ENCODE measurements at places on chromosomes 1 and 21.

GRCh38 chr1:14392161-14392858 is 206.2 kb upstream of the KAZN start:
- no peak for DNase-seq

- DNase-seq, result no peak
These were observed 2.4 kb upstream of the ZRANB2 start for GRCh38 chr1:71083271-71083670.

DNA sequence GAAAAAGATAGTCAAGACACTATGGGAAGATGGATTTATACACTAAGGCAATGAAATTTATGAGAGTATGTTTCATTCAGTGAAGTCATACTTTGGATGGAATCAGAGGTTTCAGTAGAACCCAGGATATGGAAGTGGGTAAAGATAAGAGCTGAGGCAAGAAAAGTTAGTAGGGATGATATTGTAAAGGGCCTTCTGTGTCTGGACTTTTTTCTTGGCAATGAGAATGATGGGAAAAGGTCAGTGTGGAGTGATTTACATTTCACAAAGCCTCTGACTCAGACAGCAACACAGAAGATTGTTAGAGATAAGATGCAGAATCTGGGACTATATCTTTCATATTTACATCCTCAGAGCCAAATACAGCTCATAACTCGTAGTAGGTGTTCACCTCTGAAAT is 32.1 kb downstream of the SH3BGR start:
- DNase-seq, result no peak

GRCh38 chr21:38986806-38987632 is 181.3 kb downstream of the ETS2 start:
- no peak for DNase-seq

- no peak for DNase-seq
These were observed 188.9 kb downstream of the NRIP1 start for GRCh38 chr21:14875704-14876523.

GRCh38 chr1:244958593-244958992 is 94.2 kb upstream of the HNRNPU start:
- no peak for DNase-seq

DNA sequence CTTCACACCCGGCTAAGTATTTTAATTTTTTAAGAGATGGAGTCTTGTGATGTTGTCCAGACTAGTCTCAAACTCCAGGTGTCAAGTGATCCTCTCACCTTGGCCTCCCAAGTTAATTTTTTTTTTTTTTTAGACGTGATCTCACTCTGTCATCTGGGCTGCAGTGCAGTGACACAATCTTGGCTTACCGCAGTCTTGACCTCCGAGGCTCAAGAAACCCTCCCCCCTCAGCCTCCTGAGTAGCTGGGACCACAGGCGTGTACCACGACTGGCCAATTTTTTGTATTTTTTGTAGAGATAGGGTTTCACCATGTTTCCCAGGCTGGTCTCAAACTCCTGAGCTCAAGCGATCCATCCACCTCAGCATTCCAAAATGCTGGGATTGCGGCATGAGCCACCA is 11.7 kb upstream of the IFNLR1 start:
- peak; percentile 28 for DNase-seq

GRCh38 chr1:96011606-96012005 is 710.0 kb upstream of the PTBP2 start:
- no peak for DNase-seq

GRCh38 chr1:8706291-8706690 is 111.1 kb downstream of the RERE start:
- DNase-seq, result no peak

DNA sequence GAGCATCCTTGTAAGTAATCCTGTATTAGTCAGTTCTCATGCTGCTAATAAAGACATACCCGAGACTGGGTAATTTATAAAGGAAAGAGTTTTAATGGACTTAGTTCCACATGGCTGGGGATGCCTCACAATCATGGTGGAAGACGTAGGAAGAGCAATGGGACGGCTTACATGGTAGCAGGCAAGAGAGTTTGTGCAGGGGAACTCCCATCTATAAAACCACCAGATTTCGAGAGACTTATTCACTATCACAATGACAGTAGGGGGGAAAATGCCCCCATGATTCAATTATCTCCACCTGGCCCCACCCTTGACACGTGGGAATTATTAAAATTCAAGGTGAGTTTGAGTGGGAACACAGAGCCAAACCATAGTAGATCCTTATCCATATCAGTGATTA is 124.7 kb downstream of the HIVEP3 start:
- DNase-seq, result no peak

DNA sequence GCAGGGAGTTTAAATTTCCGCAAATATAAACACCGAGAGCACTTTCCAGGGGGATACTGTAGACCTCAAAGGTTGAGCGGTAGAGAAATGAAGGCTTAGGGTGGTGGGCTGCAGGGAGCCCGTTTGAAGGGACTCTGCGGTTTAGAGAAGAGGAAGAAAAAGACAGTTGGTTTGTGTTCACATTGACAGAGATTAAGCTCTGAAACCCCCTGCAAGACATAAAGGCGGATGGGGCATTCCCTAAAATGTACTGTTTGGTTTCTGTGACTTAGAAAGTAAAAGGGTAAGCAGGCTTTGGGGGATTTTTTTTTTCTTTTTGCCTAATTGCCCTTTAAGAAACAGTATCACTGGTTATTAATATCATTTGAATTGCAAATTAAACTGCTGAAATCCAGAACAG is 1.3 kb downstream of the KAZN start:
- no peak for DNase-seq

- no peak for DNase-seq
These were observed 281.1 kb upstream of the CXADR start for GRCh38 chr21:17231771-17232170.

- peak; percentile 87 for DNase-seq
These were observed at the start of gene METTL25B for GRCh38 chr1:156727926-156728598. Gene METTL25B, plus strand, starts transcription at chr1:156728469. Its CDS starts 636 bp downstream, at chr1:156729105.

- DNase-seq, result no peak
These were observed 151.4 kb downstream of the TGFB2 start for GRCh38 chr1:218496561-218496960.

DNA sequence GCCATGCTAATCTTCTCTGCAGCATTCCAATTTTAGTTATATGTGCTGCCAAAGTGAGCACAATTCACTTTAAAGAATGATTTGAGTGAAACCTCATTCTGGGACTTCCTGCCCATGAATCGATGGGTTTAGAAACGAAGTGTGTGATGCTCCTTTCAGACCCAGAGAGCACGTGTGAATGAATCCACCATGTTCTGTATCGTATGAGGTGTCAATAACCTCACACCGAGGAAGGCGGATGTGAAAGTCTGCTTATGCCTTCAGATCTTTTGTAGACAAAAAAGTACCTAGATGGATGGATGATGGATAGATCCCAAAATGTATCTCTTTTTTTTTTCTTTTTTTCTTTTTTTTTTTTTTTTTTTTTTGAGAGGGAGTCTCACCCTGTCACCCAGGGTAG is 13.8 kb downstream of the UBASH3A start:
- DNase-seq, result no peak

GRCh38 chr1:192763243-192763642 is 45.6 kb upstream of the RGS2 start:
- DNase-seq, result no peak

DNA sequence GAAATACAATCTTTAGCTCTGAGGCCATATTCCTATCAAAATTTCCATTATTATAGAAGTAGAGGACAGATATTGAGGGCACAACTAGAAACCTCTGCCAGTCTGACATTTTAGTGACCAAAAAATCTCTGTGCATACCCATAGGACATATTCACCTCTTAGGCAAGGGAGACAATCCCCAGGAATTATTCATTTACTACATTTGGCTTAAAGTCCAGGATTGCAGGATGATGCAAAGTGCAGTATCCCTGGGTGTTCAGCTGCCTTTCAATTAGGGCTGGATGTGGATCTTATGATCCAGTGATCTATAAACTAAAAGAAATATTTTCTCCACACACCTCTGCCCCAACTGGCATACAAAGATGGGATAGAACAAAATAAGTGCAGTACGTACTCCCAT is 50.9 kb downstream of the PTGS2 start:
- DNase-seq, result no peak

GRCh38 chr1:212852105-212852688 is 4.7 kb upstream of the SPATA45 start:
- no peak for DNase-seq

DNA sequence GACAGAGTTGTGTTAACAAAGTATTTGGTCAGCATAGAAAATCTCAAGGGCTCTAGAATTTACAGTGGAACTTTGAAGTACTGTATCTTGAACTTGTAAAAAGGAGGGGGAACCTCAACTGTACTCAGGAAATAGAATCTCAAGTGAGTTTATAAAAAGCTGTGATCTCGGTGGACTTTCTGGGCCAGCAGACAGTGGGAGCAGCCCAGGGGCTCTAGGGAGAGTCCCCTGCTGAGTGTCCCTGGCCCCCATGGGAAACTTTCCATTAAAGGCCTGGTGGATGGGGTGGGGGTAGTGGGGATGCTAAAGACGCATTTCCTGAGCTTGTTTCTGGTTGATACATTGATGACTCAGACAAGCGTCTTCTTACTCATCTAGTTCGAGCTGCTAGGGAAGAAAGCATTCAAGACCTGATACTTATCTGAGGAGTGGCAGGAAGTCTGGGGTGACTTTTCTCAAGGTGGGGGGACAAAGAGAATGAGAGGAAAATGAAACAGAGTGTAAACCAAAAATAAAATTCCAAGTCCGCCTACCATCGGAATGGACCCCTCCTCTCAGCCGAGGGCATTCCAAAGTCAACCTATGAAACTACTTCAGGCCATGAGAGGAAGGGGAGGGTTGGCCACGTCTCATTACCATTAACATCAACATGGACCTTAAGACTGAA is 65.5 kb downstream of the NID1 start:
- DNase-seq, result peak; percentile 80

- no peak for DNase-seq
These were observed 516.7 kb upstream of the B3GALT2 start for GRCh38 chr1:193703121-193703520.

DNA sequence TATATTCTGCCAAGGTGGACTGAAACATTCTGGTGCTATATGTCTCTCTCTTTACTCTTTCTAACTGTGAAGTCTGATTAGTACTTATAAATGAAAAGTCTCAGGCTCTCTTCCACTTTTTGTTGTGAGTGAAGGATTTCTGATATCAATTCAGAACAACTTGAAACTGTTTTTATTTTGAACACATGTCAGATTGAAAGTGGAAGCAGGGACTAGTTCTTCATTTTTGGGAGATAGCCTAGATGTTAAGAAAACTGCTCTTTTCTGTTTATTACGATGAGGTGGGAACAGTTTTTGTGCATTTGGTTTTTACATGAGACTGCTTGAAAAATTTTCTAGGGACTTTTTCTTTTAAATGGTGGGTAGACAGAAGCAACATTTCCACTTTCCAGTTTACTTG is 14.5 kb upstream of the GBP3 start:
- no peak for DNase-seq

DNA sequence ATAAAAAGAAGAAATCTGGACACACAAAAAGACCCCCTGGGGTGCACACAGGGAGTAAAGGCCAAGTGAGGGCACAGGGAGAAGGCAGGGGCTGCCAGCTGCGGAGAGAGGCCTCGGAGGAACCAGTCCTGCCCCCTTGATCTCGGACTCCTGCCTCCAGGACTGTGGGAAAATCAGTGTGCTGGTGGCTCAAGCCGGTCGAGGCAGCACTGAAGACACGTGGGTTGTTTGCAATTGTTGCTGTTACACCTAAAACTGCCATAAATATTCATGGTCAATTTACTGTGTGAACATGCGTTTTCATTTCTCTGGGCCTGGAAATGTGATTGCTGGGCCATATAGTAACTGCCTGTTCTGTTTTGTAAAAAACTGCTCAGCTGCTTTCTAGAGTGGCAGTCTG is 18.5 kb downstream of the IBA57 start:
- no peak for DNase-seq

GRCh38 chr1:87953732-87954344 is 625.2 kb downstream of the LMO4 start:
- DNase-seq, result peak; percentile 64

DNA sequence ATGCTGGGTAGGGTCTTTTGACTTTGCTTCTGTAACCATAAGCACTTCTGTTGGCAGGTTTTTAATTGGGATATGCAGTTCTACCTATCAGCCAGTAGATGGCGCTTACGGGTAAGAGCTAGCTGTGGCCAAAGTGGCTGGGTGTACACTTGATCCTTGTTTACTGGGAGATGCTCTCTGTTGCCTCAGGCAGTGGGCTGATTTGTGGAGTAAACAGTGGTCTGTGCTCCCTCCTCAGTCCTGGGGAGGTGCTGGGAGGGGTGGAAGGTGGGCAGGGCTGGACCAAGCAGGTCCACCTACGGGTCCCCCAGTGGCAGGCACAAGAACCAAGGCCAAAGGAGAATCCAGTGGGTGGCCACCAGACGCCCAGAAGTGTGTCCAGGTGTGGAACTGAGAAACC is 43.4 kb downstream of the RALGPS2 start:
- peak; percentile 67 for DNase-seq

GRCh38 chr1:20716232-20716631 is 1.6 kb downstream of the KIF17 start:
- no peak for DNase-seq

- DNase-seq, result no peak
These were observed 121.9 kb downstream of the CAPN8 start for GRCh38 chr1:223543560-223543959.

GRCh38 chr1:92536211-92536979 is 49.7 kb upstream of the GFI1 start:
- no peak for DNase-seq

DNA sequence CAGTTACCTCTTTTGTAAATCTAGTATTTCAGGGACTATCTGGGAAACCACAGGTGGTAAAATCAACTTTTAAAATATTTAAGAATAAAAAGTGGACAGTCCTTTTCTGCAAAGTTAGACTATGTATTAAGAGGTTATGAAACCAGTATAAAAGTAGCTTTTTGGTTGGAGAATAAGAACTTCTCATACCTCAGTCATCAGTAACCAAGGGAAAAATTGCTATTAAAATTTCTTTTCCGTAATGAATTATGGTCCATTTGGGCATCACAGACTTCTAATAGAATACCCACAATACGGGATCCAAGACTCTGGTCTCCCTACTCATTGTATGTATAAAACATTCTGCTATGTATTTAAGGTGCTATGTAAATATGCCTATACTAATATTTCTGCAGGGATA is 51.9 kb downstream of the ABL2 start:
- no peak for DNase-seq

DNA sequence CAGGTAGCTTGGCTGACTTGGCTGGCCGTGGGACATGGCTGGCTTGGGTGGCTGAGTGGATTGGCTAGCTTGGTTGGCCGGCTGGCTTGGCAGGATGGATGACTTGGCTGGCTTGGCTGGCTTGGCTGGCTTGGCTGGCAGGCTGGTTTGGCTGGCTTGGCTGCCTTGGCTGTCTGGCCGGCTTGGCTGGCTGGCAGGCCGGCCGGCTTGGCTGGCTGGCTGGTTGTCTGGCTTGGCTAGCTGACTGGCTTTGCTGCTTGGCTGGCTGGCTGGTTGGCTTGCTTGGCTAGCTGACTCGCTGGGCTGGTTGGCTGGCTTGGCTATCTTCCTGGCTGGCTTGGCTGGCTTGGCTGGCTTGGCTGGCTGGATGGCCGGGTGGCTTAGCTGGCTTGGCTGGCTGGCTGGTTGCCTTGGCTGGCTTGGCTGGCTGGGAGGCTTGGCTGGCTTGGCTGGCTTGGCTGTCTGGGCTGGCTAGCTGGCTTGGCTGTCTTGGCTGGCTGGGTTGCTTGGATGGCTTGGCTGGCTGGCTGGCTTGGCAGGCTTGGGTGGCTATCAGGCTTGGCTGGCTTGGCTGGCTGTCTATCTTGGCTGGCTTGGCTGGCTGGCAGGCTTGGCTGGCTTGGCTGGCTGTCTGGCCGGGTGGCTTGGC is 129.7 kb upstream of the FAM72C start:
- no peak for DNase-seq

- DNase-seq, result no peak
These were observed 226.3 kb upstream of the ADGRL2 start for GRCh38 chr1:81574408-81574807.

All from NB4 (cell line).